ENCODE measurements at places on chromosomes 4 and X.

- no peak for DNase-seq
Observed at GRCh38 chr4:176752191-176752749, 40.5 kb downstream of the VEGFC start.

- no peak for DNase-seq
Observed at GRCh38 chr4:56240554-56241174, 146.6 kb downstream of the AASDH start.

DNA sequence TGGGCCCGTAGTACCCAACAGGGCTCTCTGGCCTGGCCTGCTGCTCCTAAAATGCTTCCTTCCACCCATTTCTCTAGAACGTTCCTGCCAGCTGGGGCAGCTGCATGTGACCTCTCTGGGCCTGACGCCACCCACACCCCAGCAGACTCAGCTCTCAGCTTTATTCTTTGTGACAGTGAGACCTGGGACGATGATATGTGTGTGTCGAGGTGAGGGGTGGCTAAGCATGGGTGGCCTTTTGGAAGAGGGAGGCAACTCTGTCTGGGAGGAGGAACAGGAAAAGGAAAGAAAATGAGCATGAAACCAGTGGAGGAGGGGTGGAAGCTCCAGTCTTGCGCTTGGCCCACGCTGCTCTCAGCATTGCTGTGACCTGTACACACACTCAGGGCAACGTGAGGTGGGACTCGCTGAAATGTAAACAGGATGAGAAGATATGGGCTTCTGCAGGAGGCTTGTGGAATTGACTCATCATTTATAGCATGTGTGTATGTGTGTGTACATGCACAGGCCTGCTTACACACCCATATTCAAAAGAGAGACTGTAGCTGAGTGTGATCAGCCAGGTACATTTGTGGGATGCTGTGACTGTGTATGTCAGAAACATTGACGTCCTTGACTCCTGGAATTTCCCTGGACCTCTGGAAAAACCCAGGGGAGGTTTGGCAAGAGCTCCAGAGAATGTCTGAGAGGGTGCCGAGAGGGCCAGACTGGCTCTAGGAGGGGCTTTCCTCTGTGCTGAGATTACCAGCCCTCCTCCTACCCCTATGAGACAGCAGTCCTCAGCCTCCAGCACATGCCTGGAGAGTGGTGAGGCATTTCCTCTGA, 137.9 kb downstream of the PJA1 start:
- DNase-seq, result no peak

DNA sequence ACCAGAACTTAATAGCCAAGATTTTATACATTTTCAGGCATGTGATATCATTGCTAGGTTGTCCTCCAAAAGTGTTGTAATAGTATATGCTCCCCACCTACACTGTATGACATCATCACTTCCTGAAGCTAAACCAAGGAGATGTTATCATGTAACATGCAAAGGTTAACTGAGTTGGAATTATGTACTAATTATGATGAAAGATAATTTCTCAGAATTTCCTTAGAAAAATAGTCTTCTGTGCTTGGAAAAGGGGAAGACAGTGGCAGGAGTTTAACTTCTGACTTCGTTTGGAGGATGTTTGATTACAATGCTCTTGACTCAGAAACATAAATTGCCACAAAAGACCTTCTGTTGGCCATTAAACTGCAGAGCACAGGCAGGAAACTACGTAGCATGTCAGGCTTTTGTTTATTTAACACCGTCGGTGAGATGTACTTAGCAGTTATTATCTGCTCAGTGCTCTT, 83.6 kb upstream of the GUCY1A1 start:
- no peak for DNase-seq

- no peak for DNase-seq
Observed at GRCh38 chr4:156971676-156972378, at the start of gene PDGFC. Gene PDGFC (minus strand): TSS chr4:156971799. CDS start chr4:156970903, 896 bp downstream.

DNA sequence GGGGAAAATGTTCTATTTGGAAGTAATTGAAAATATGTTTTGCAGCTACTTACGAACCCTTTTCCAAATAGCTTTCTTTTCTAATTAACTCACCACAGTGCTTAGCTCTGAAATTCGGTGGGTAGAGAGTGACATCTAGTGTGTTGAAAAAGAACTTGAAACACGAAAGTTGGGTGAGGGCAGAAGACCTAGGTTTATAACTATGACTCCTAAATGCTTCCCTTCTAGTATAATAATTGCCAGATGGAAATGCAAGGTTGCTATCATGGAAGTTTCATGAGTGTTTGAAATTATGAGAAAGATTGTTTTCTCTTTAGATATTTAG, 77.3 kb upstream of the NOCT start:
- no peak for DNase-seq

- DNase-seq, result no peak
Observed at GRCh38 chr4:183611210-183611830, 47.7 kb downstream of the RWDD4 start.

- DNase-seq, result no peak
Observed at GRCh38 chr4:82898322-82899243, 2.0 kb upstream of the THAP9 start.

DNA sequence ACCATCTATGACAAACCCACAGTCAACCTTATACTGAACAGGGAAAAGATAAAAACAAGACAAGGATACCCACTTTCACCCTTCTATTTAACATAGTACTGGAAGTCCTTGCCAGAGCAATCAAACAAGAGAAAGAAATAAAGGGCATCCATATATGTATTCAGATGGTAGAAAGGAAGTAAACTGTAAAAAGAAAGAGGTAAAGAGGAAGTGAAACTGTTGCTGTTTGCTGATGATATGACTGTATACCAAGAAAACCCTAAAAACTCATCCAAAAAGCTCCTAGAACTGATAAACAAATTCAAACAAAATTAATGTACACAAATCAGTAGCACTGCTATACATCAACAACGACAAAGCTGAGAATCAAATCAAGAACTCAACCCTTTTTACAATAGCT, 538.7 kb upstream of the PABPC4L start:
- DNase-seq, result no peak

- DNase-seq, result no peak
Observed at GRCh38 chrX:103171353-103171752, 43.6 kb upstream of the BEX4 start.

GRCh38 chrX:108312011-108312410, 126.2 kb downstream of the COL4A6 start:
- no peak for DNase-seq

GRCh38 chr4:61079427-61079826, 120.7 kb upstream of the ADGRL3 start:
- no peak for DNase-seq

GRCh38 chr4:76007089-76007862, at the start of gene CXCL9:
Gene CXCL9 (minus strand): TSS chr4:76007509. CDS start chr4:76007449, 60 bp downstream.
- DNase-seq, result no peak

GRCh38 chrX:42491137-42491907, 286.6 kb downstream of the PPP1R2C start:
- no peak for DNase-seq

- no peak for DNase-seq
Observed at GRCh38 chrX:113391875-113392274, 551.2 kb upstream of the AMOT start.

All from cerebellar nuclear complex (tissue), 1 donor.